ENCODE measurements at places on chromosomes 6 and 20.

DNA sequence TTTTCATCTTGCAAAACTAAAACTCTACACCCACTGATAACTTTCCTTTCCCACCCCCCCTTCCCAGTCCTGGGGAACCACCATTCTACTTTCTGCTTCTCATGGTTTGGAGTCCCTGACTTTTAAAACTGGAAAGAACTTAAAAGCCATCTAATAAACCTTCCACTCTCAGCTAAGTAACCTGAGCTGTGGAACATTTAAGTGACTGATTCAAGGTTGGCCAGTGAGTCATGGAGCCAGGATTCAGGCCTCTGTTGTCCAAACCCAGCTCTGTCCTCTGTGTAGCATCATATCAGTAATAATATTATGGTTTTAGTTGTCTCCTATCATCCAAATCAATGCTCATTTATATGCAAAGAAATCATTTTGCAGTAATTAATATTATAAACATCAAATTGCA, 176.0 kb upstream of the NT5E start:
- H3K4me1 ChIP-seq = no peaks in the 10 kb centered on the region
- H3K27me3 ChIP-seq = no peaks in the 10 kb centered on the region
- DNase-seq = no peak
- no peaks in the 10 kb centered on the region for H3K36me3 ChIP-seq
- H3K4me3 ChIP-seq = no peak overlapping the region

DNA sequence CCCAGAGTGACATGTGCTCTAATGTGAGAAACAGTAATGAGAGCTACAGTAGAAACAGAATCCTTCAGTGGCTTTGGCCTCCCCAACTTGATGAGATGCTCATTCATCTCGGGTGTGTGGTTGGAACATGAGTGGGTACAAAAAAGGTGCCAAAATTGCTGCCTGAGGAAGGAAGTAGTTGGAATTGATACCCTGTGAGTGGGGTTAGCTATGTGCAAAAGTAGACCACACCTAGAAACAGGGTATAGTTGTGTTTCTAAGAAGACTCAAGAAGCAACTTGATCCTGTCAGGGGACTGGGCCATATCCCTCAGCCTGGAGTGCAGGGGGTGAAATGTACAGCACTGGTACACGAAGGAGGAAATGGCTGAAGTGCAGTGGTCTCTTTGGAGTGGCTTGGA, 206.4 kb upstream of the SUPT3H start:
- H3K27ac ChIP-seq = no peak overlapping the region
- no peak overlapping the region for H3K4me3 ChIP-seq
- H3K4me1 ChIP-seq = peaks cover 23% of the 10 kb centered on the region
- H3K27me3 ChIP-seq = no peaks in the 10 kb centered on the region

- no peak for DNase-seq
- H3K27me3 ChIP-seq = no peaks in the 10 kb centered on the region
- peaks cover 7% of the 10 kb centered on the region for H3K4me1 ChIP-seq
- no peak overlapping the region for H3K4me3 ChIP-seq
- no peak overlapping the region for H3K27ac ChIP-seq
These were observed 123.9 kb downstream of the WDR27 start for GRCh38 chr6:169577974-169578373.

- no peak overlapping the region for H3K27ac ChIP-seq
- no peak overlapping the region for H3K4me3 ChIP-seq
- peaks cover 9% of the 10 kb centered on the region for H3K4me1 ChIP-seq
- DNase-seq = no peak
- H3K27me3 ChIP-seq = no peaks in the 10 kb centered on the region
These were observed 48.8 kb upstream of the CDH22 start for GRCh38 chr20:46357030-46357514.

DNA sequence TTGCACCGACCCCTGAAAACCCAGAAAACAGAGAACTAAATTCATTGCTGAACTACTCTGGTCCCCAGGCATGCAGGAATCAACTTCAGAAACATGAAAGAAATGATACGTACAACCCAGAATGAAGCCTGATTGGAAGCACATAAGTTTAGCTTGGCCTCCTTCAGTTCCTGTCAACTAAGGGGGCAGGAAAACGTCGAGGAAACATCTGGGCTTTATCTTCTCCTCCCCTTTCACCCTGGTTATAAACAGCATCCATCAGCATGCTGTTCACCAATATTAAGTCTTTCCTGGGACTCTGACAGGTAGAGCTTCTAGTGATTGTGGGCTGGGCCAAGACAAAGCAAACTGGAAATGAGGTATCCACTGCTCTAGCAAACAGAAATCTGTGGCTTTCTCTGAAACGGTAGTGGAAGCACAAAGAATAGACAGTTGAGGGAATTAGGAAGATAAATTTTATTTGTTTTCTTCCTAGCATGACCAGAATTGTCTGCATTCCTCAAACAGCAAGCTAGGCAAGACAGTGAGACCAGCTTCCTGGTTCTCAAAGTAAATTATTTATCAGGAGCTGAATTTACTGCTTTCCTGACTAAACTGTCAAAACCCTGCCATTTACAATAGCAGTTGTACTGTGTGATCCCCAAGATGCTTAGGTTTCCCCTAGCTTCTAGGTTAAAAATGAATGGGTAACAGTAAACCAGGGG, 134.4 kb downstream of the PTPRT start:
- no peaks in the 10 kb centered on the region for H3K4me1 ChIP-seq
- no peak overlapping the region for H3K27ac ChIP-seq
- no peaks in the 10 kb centered on the region for H3K36me3 ChIP-seq

GRCh38 chr6:55445648-55446204, 118.5 kb downstream of the GFRAL start:
- H3K4me1 ChIP-seq = no peaks in the 10 kb centered on the region
- H3K4me3 ChIP-seq = no peak overlapping the region
- H3K36me3 ChIP-seq = no peaks in the 10 kb centered on the region
- DNase-seq = no peak
- no peaks in the 10 kb centered on the region for H3K27me3 ChIP-seq

- DNase-seq = no peak
- H3K4me3 ChIP-seq = no peak overlapping the region
- H3K27me3 ChIP-seq = no peaks in the 10 kb centered on the region
- no peak overlapping the region for H3K27ac ChIP-seq
- H3K36me3 ChIP-seq = no peaks in the 10 kb centered on the region
These were observed 90.9 kb upstream of the CARMIL1 start for GRCh38 chr6:25188232-25188631.
